ENCODE measurements at places on chromosomes 16 and 17.

GRCh38 chr16:88016964-88017363, 65.7 kb downstream of the BANP start:
- DNase-seq, result no peak

- peak; percentile 66 for DNase-seq
Measured at GRCh38 chr17:64694207-64694606, 32.1 kb upstream of the SMURF2 start.

DNA sequence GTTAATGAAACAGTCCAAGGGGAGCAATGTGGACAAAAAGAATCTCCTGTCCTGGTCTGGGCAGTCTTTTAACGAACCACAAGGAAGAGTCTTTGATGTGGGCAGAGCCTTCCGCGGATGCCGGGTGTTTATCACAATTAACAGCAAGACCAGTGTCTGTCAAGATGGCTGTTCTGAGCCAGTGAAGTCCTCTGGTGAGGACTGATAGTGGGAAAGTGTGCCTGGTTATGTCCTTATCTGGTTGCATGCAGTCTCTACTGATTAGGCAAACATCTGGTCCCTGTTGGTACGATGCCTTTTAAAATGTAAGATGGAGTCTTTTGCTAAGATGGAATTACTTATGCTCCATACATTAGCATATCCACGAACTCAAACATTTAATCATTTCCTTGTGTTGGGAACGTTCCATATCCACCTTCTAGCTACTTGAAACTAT, 88.5 kb downstream of the ZNF18 start:
- DNase-seq, result no peak

DNA sequence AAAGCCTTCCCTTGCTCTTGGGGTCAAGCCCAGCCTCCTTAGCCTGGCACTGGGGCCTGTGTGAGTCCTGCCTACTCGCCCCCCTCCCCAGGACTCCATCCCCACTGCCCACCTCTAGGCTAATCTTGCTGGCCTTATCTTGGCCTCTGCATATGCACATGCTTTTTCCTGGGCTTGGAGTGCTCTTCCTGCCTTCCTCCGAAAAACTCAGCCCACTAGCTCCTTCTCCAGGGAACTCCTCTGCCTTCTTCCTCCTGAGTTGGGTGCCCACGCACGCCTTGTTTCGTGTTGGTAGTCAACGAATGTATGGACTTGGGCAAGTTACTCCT, 16.5 kb downstream of the TBX2 start:
- no peak for DNase-seq

- no peak for DNase-seq
Measured at GRCh38 chr17:16889088-16889465, 82.8 kb downstream of the TNFRSF13B start.

GRCh38 chr17:56948491-56948890, 12.4 kb downstream of the COIL start:
- peak; percentile 25 for DNase-seq

DNA sequence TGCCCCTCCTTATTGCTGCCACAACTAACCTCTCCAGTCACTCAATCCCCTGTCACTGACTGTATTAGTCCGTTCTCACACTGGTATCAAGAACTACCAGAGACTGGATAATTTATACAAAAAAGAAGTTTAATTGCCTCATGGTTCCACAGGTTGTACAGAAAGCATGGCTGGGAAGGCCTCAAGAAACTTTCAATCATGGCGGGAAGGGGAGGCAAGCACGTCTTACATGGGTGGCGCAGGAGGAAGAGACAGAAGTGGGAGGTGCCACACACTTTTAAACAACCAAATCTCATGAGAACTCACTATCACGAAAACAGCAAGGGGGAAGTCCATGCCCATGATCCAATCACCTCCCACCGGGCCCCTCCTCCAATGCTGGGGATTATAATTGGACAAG, 86.0 kb upstream of the BCAR1 start:
- DNase-seq, result no peak

DNA sequence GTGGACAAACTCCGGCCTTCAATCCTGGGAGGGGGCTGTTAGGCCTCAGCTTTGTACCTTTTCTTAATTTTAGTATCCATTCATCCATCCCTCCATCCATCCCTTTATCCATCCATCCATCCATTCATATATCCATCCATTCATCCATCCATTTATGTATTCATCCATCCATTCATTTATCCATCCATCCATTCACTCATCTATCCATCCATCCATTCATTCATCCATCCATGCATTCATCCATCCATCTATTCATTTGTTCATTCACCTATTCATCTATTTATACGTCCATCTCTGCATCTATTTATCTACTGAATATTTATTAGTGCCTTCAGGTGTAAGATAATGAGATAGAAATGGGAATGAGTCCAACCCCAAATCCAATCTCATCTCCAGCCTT, 26.0 kb upstream of the MMP2 start:
- no peak for DNase-seq

GRCh38 chr16:46618516-46618915, 2.7 kb downstream of the SHCBP1 start:
- DNase-seq, result no peak

- no peak for DNase-seq
Measured at GRCh38 chr17:40364121-40364861, at the start of gene GJD3. Gene GJD3, minus strand, starts transcription at chr17:40364737. Its CDS starts 922 bp downstream, at chr17:40363815.

DNA sequence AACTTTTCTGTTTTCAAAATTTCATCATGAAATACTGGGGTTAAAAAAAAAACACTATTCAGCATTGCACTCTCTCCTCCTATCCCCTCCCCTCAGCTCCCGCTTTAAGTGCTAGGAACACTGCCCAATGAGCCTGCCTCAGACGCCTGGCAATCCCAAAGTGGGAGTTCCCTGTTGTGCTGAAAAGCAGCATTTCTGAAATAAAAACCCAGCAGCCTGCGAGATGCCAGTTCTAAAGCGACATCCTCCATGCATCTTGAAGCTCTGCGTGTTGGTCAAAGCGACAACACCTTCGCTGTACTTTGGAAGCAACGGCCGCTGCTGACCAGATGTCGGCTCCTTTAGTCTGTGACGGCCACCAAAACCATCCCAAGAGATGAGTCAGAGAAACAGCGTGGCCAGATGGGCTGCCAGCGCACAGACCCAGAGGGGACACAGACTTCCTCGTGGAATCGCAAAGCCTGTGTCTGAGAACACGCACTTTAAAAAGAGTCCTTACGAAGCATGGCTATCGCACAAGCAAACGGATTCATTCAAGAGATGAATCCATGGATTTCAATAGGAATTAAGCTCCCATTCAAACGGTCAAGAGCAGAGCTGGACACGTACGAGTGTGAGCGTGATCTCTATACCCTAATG, 32.8 kb downstream of the FBXO31 start:
- DNase-seq, result peak; percentile 53

GRCh38 chr16:30539000-30539964, 4.6 kb upstream of the ZNF747 start:
- no peak for DNase-seq

- no peak for DNase-seq
Measured at GRCh38 chr17:33517746-33518145, 224.7 kb upstream of the ASIC2 start.

DNA sequence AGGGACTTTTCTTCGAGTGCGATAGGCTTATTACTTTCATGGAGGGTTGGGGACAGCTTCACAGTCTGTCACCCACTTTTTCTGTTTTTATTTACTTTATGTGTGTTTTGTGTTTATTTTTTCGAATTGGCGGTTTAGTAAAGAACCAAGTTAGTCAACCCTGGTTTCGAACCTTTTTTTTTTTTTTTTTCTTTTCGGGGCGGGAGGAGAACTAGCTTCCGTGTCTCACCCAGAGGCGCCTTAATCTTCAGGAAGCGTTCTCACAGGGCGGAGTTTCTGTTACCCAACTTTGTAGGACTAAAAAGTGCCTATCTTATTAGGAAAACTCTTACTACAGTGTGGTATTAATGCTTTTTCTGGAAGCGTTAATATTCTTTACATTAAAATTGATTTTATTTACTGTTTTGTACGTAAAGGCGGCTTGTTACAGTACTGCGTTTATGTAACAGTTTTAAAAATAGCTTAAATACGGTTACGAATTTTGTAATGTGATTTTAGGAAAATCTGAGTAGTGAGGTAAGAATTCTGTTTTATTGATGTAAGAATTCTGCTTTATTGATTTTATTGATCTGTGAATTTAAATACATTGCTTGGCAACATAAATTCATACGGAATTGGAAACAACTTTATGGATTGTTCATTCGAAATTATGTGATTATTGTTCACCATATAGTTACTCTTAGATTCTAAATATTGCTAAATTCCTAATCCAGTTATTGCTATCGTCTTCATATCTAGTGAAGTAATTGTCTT, 885 bp downstream of the ZNF207 start:
- peak; percentile 78 for DNase-seq

GRCh38 chr17:17235212-17236174, 1.5 kb downstream of the FLCN start:
- peak; percentile 35 for DNase-seq

DNA sequence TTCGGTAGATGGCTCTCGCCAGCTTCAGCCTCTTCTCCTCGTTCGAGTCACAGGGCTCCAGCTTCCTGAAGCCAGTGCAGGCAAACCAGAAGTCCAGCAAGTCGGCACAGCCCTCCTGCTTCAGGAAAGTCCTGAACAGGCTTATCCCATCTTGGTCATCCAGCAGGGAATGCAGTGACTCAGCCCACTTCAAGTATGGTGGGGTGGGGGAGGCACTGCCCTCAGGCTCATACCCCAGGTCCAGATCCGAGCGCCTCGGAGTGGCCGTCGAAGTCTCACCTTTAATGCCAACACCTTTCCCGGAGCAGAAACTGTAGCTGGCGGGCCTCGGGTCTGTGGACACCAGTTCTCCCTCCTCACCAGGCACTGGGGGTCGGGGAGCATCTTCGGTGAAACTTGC, 5.9 kb downstream of the AXIN1 start:
- no peak for DNase-seq

DNA sequence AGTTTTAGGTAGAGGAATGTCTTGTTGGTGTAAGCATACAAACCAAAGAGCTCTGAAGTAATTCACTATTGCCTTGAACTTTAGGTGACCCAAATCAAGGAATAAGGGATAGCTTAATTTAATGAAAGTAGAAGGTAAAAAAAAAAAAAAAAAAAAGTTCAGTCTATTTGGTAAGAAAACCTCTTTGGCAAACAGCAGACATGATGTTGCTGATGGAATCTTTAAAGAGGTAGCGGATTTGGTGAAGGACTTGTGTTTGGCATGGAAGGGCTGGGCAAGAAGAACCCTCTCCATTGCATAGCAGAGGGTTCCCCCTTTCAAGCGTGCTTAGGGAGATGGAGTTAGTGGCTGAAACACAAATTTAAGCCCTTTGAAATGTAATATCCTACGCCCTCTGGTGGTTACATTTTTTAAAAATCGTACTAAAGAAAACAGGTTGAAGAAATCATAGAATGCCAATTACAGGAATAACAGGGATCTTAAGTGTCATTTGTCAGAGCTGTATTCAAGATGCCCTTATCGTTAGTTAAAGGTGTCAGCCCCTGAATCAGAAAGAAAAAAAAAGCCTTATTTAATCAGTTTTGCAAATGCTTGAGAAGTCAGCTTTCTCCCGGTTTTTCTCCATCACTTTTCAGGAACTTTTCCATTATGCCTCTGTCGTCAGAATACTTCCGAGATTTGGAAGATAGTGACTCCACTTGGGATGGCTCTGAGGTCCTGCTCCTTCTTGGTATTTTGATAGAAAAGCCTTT, 383.1 kb downstream of the KCNJ2 start:
- DNase-seq, result peak; percentile 52

DNA sequence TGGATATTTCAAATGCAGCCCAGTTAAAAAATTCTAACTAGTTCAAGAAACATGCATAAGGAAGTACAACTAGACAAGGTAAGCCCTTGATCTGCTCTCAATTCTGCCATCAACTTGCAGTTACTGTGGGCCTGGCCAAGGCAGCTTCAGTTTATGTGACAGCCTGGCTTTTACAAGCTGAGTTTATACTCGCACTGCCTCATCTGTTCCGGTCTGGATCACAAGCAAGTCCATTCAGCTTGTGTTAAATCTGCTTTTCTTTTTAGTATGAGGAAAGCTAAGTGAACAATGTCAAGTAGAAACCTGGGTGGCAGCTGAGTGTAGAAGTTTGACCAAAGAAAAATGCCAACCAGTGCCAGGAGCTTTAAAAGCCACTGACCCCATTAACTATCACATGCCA, 76.6 kb upstream of the CORO6 start:
- peak; percentile 21 for DNase-seq

DNA sequence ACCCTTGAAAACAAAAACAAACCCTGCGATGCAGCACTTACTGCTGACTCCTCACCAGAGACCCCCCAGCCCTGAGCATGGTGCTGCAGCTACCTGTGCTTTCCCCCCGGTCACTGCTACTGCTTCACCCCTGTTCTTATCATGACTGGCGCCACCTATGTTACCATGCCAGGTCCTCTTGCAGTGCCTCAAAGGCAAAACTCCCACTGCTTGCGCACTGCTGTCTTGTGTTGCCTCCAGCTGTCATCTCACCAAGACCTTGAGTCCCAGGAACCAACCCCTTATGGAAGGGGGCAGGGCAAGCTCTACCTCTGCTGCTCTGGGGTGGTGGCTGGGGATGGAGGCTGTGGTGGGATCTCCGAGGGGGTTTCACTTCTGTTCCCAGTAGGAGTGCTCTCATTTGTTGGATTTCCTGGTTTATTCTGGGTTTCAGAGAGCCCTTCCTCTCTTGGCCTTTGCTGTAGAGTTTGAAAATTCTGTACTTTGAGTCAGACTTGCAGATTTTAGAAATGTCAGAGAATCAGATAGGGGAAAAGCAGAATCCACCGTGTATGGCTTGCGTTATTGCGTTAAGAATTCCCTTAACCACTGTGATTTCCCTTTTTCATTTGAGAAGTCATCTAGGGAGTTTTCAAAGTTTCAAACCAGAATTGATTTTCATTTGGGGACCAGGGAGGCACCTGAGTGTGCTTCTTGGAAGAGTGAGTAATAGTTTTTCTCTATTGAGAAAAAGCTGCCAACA, 96.6 kb downstream of the SPECC1 start:
- DNase-seq, result no peak

DNA sequence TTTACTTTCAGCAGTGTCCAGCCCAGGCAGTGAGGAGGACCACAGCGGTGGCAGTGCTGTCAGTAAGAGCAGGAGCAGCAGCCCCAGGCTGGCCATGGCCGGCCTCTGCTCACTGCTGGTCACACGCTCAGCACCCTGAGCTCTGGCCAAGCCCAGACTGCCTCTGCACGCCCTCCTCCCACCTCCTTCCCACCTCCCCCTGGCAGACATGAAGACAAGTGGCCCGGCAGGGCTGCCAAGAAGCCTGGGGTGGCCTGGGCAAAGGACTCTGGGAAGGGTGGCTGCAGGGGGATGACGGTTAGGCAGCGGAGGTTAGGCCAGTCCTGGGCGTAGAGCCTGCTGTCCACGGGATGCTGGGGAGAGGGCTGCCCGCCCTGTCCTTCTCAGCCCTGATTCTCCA, at the start of gene C16orf89:
C16orf89 (minus strand) TSS at position 144 of the 400 bp plus-strand sequence; CDS start at position 96, 48 bp downstream.
- no peak for DNase-seq

DNA sequence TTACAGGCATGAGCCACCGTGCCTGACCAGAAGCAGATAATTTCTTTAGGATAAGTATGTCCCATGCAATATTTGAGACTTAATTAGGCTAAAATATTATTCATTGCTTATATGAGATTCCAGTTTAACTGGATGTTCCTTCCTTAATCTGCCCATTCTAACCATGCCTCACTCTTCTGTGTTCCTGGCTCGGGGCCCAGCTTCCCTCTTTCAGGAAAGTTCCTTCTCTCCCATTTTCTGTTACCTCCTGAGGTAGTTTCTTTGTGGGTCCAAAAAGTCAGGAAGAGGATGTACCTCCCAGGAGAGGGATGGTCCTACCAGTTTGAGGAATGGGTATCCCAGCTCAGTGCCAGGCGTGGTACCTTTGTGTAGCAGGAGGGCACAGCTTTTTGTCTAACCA, 23.3 kb downstream of the UNK start:
- DNase-seq, result no peak

All from AG10803 (cell line).